ENCODE measurements at places on chromosomes 13 and 19.
A peak's percentile ranks its signal among the peaks of the same experiment; 100 is the strongest.

GRCh38 chr19:29520390-29520789, 5.4 kb upstream of the VSTM2B start:
- no peak for DNase-seq

- no peak for DNase-seq
Observed at GRCh38 chr19:14118165-14119051, 846 bp upstream of the PRKACA start.

- peak; percentile 69 for DNase-seq
Observed at GRCh38 chr13:42594481-42595252, 20.7 kb downstream of the TNFSF11 start.

GRCh38 chr19:17406887-17407196, 1.4 kb upstream of the BST2 start:
- no peak for DNase-seq

Data from DMS79 (cell line).